ENCODE measurements at places on chromosomes 16 and 17. TPM values are rescaled to one million over a fixed set of nuclear protein-coding genes. Genes with fewer than 3 reads are reported as not detected.

MPRIP gene
- total RNA-seq, result 131 TPM

KIF2B gene
- not detected for total RNA-seq

LASP1 gene
- 140 TPM for total RNA-seq

IL21R gene
- total RNA-seq, result 5.2 TPM

CCL13 gene
- not detected for total RNA-seq

TNFRSF17 gene
- not detected for total RNA-seq

HDAC5 gene
- 66.2 TPM for total RNA-seq

PRSS33 gene
- not detected for total RNA-seq

TEKT5 gene
- total RNA-seq, result 0.22 TPM

SLC5A10 gene
- total RNA-seq, result not detected

TNK1 gene
- total RNA-seq, result 4.1 TPM

CDRT4 gene
- 6.3 TPM for total RNA-seq

TBX4 gene
- total RNA-seq, result 18.2 TPM

KRTAP9-8 gene
- total RNA-seq, result not detected

CDK5R1 gene
- total RNA-seq, result 0.54 TPM

NAE1 gene
- total RNA-seq, result 77.6 TPM

WNK4 gene
- under 0.01 TPM for total RNA-seq

TBC1D3C gene
- 0.32 TPM for total RNA-seq

ADAP2 gene
- total RNA-seq, result 0.22 TPM

EFNB3 gene
- total RNA-seq, result 0.54 TPM
